LoVo (cell line): ENCODE measurements at places on chromosomes 7 and 10.

GRCh38 chr10:11483201-11484148, 128.0 kb downstream of the USP6NL start:
- DNase-seq = no peak

GRCh38 chr7:137798073-137798763, 48.6 kb downstream of the DGKI start:
- no peak for DNase-seq

GRCh38 chr7:51270965-51271364, 45.6 kb downstream of the COBL start:
- DNase-seq = no peak

GRCh38 chr10:52484206-52485065, 170.4 kb downstream of the DKK1 start:
- no peak for DNase-seq

GRCh38 chr10:122665329-122665860, 34.3 kb downstream of the C10orf120 start:
- DNase-seq = no peak

GRCh38 chr10:93398528-93398927, 83.6 kb downstream of the MYOF start:
- DNase-seq = no peak
